Fibroblast of lung (primary cell): ENCODE measurements at places on chromosomes 6 and 20. TPM values are rescaled to one million over a fixed set of nuclear protein-coding genes. Genes with fewer than 3 reads are reported as not detected.

TREM2 gene
- total RNA-seq, result under 0.01 and 0.17 TPM in 2 replicates

HLA-DRB5 gene
- not detected in 2 replicates for total RNA-seq

TXLNB gene
- total RNA-seq, result 1.2 and 1.5 TPM in 2 replicates

KIFC1 gene
- total RNA-seq, result 0.51 and 5.3 TPM in 2 replicates

KCNS1 gene
- 0.26 and 0.50 TPM in 2 replicates for total RNA-seq

DNMT3B gene
- total RNA-seq, result 1.5 and 3.1 TPM in 2 replicates

PI16 gene
- total RNA-seq, result 0.26 TPM in 1 of 2 replicates, not detected in the other

C4B gene
- total RNA-seq, result 19.0 and 43.9 TPM in 2 replicates

PM20D2 gene
- 9.0 and 10.1 TPM in 2 replicates for total RNA-seq
